NCI-H2081 (cell line): ENCODE measurements at places on chromosomes 5 and 9.
A peak's percentile ranks its signal among the peaks of the same experiment; 100 is the strongest.

GRCh38 chr9:109372246-109372645, 51.4 kb upstream of the EPB41L4B start:
- no peak for DNase-seq

DNA sequence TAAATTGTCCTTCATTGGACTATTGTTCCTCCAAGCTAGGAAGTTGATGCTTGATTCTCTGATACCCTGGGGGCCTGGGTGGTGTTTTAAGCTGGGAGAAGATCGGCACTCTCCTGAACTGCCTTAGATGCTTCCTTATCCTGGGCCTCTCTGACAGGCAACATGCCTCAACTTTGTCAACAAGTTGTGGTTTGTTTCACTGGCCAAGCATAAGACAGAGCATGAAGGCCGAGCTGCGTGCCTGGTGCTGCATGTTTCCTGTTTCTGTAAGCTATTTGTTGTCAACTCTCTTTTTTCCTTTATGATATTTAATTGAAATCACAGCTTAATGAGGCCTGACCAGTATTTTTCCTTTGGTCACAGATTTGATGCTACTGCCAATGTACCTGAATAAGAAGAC, 187.6 kb upstream of the TNC start:
- DNase-seq = no peak

- DNase-seq = no peak
Measured at GRCh38 chr5:134975843-134976242, 8.1 kb downstream of the CATSPER3 start.

DNA sequence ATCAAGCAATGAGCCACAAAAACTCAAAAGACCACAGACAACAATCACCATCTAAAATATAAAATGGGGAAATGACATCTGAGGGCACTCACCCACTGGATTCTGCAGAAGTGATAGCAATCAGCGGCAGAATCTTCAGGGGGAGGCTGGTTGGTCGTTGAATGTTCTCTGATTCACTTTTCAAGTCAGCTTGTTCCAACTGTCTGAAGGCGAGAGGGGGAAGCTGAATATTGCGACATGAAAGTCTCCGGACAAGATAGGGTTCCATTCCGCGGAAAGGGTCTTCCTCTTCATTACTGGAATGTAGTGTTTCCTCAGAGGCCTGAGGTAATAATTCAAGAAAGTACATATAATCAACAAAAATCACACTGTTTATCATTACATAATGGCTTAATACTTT, 94.9 kb upstream of the PDE4D start:
- DNase-seq = no peak

- DNase-seq = peak; percentile 98
Measured at GRCh38 chr9:36980148-36980974, 53.7 kb downstream of the PAX5 start.

GRCh38 chr5:60710362-60710761, 10.4 kb upstream of the DEPDC1B start:
- no peak for DNase-seq

- DNase-seq = no peak
Measured at GRCh38 chr5:77175231-77175630, 35.2 kb upstream of the PDE8B start.

- DNase-seq = no peak
Measured at GRCh38 chr9:120261419-120261818, 318.5 kb downstream of the CDK5RAP2 start.

GRCh38 chr9:132078699-132079356, 839 bp downstream of the MED27 start:
- peak; percentile 16 for DNase-seq

GRCh38 chr5:60533789-60534188, 166.2 kb downstream of the DEPDC1B start:
- no peak for DNase-seq

DNA sequence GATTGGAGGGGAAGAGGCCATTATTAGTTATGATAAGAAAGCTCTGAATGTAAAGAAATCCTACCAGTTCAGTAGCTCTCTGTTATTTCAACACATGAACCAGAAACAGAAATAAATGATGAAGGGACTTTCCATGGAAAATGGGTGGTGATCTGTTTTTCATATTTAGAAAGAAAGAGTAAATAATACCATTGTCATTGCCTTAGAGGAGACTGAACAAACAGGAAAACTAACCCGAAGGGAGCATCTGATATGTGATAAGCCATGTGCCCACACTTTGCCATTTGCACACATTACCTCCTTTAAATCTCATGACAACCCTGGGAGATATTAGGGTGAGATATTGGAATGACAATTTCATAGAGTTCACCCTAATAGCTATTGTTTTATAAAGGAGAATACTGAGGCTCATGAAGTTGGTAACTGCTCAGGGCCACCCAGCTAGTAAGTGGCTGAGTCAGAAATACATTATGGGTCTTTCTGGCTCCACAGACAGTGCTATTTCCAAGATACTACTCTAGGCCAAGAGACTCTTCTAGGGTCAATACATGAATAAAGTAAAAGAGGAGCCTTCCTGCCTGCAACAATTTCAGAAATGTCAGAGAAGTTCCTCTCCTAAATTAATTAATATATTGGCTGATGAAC, 111.0 kb upstream of the SLIT3 start:
- no peak for DNase-seq

GRCh38 chr5:53478411-53479044, 1.9 kb upstream of the FST start:
- DNase-seq = peak; percentile 25

GRCh38 chr5:92662741-92663140, 918.3 kb downstream of the NR2F1-AS1 start:
- no peak for DNase-seq

GRCh38 chr9:134251296-134252069, 74.8 kb upstream of the RXRA start:
- no peak for DNase-seq

GRCh38 chr9:6924149-6924548, 166.4 kb downstream of the KDM4C start:
- no peak for DNase-seq

DNA sequence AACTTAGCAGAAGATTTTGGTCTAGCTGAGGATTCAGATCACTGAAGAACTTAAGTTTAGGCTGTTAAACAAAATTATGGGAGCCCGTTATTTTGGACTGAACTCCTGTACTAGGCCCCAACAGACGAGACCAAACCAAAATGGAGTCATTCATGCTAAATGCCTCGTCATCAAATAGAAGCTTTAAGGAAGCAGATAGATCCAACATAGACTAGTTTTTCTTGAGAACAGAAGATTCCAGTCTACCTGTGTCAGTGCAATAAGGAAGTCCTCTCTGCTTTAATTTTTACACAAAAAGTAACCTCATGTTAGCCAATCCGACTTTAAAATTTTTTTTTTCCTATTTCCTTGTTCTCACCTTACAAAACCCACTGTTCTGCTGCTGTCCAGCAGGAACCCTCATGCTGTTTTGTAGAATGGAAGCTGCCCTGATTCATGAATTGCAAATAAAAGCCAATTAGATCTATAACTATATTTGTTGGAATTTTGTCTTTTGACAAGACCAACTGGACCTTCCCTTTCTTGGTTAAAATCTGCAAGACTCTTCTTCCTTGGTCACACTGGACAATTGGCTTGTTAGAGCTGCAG, 29.0 kb upstream of the GOLM1 start:
- no peak for DNase-seq

- DNase-seq = no peak
Measured at GRCh38 chr9:72597181-72597517, 75.7 kb downstream of the TMC1 start.

DNA sequence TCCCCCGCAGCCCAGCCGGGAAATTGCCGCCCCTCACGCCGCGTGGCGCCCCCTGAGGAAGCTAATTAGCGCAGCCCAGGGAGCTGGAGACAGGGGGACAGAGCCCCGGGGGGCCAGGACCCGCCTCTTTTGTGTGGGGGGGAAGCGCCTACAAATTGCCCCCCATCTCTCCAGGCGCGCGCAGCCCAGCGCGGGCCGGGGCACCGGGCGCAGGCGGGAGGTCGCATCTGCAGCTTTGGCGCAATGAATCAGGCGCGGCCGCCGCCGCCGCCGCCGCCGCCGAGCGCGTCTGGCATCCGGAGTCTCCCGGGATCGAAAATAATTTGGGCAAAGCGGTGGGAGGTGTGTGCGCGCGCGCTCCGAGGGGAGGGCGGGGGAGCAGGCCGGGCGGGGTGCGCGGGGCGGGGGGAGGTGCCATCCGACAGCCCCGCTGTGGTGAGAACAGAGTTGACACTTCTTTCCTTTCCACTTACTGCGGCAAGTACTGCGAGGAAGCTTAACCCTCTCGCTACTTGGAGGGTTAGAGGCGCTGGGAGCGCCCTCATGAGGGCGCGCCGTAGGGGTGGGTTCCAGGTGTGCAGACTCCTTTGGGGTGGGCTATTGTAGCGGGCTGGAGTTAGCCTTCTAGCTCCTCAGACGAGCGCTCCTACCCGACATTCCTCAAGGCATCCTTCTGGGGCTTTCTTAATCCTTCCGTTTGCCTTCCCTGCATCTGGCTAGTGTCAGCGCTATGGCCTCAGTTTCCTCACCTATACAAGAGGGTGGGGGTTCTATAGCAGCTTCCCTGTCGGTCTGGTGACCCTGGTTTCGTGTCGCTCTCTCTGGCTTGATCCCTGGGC, 63.1 kb downstream of the CXXC5 start:
- no peak for DNase-seq

- no peak for DNase-seq
Measured at GRCh38 chr5:33793836-33794549, 97.8 kb downstream of the ADAMTS12 start.

DNA sequence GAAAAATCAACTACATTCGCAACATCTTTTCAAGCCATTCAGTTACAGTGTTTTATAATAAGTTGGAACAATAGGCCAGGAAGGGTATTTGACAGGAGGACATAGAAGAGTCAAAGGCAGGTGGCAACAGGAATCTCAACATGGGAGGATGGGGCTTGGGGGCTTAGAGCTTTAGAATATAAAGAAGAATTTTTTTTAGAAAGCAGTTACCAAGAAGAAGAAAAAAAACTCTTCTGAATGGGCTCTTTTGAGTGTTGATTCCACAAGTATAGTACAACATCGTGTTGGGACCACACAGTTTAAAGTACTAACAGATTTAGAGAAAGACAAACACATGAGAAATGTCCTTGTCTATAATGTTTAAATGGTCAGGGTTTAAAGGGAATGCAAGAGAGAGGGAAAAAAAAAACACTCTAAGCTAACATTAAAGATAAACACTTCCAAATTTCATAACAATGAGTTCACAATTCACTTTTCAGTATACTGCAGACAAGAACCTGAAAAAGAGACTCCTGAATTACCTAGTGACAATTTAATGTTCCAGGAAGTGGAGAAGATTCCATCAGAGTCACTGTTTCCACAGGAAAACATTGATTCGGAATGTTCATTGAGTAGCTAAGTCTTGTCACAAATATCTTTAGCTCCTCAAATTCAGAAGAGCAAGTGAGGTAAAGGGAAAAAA, 282.3 kb downstream of the DEPDC1B start:
- no peak for DNase-seq

DNA sequence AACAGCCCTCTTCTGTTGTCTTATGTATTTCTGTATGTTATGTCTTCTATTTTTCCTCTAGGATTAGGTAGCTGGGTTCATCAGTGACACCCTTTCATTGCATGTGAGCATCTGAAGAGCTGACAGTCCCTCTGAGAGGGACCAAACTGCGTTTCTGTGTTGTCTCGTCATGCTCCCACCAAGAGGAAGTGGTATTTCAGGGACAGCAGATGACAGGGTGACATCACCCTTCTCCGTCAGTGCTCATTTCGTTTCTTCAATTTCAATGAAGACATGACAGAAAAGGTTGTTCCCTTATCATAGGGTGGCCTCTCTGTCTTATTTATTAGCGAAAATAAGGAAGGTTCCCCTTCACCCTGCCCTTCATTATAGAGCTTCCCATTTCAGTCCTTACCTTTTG, 225.9 kb upstream of the NR4A3 start:
- DNase-seq = no peak

GRCh38 chr5:2013301-2014057, 130.8 kb upstream of the IRX4 start:
- no peak for DNase-seq

- no peak for DNase-seq
Measured at GRCh38 chr9:128027705-128028104, 39.4 kb downstream of the NAIF1 start.

GRCh38 chr5:6365142-6365976, 13.0 kb downstream of the MED10 start:
- no peak for DNase-seq

DNA sequence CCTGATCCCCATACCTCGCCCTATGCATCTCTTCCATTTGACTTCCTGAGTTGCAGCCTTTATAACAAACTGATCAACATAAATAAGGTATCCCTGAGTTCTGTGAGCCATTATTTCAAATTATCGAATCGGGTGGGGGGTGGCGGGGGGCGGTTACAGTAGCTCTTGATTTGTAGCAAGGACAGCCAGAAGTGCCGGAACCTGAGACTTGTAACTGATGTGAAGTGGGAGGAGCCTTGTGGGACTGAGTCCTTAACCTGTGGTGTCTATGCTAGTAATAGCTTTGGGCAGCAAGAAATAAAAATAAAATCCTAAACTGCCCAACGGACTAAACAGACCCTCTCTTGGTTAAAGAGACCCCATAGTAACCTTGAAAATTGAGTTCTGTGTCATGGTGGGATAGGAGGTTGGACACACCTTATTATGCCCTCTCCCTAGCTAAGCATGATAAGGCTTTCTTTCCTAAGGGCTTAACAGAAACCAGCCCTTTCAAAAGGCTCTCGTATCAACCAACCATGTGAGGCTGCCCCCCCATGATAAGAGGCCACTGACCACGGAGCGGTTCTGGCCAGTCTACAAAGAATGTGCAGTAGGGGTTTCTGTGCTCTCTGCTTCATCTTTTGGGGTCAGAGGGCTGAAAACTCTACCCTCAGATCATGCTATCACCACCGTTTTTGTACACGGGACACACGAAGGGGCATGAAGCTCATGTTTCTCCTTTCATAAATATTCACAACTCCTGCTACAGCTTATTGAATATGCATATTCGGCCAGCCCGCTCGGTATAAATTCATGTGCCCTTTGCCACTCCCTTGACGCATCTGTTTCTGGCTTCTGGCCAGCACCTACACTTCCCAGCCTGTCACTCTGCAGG, 39.5 kb upstream of the IQGAP2 start:
- DNase-seq = no peak

GRCh38 chr9:127558581-127559246, 53.4 kb upstream of the STXBP1 start:
- no peak for DNase-seq

- no peak for DNase-seq
Measured at GRCh38 chr5:87785554-87786335, 373.0 kb upstream of the CCNH start.

- peak; percentile 81 for DNase-seq
Measured at GRCh38 chr5:10663489-10664179, 97.4 kb downstream of the DAP start.

DNA sequence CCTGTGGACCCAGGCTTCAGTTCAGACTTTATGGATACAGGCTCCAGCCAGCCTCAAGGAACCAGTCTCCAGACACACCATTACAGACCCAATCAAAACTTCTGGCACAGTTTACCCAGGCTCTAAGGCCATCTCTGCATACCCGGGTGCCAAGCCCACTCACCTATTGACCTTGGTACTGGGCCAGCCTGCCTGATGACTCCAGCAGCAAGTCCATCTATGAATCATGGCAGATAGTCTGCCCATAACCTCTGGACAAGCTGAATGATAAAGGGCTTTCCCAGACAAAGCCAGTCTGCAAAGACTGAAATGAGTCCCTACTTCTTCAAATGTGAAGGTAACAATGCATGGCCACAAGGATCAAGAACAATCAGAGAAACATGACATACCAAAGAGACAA, 1327.1 kb upstream of the C9orf72 start:
- no peak for DNase-seq
